ENCODE measurements at places on chromosomes 1 and 21.

DNA sequence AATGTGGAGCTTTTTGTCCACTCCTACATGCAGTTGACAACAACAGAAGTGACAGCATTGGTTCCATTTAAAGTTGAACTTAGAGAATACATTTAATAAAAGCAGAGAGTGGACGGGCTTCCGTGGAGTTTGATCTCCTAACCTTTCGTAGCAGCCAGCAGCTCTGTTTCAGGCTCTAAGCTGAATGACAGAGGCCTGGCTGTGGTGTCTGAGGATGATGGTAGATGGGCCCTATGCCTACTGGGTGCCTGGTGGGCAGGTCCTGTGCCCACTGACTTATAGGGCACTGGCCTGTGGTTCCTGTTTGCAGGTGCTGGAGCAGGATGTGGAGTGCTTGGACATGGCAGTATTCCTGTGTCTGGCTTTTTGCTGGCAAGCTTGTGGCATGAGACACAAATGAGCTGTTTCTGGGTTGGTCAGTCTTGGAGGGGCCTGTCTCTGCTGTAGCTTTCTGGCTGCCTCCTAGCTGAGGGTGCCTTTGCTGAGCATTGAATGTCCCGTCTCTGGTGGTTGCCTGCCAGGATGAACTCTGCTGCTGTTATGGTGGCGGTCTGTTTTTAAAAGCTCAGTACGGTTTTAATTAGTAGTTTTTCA is 54.6 kb downstream of the PRDM2 start:
- no peak for DNase-seq

- no peak for DNase-seq
These were observed 7.7 kb downstream of the CGN start for GRCh38 chr1:151518936-151519335.

- DNase-seq: no peak
These were observed 76.3 kb downstream of the NPHP4 start for GRCh38 chr1:5915587-5916571.

GRCh38 chr1:212791261-212791675 is 309 bp downstream of the NSL1 start:
- DNase-seq: no peak

GRCh38 chr1:241775021-241775420 is 73.0 kb upstream of the EXO1 start:
- no peak for DNase-seq
